OCI-M1 (cell line): ENCODE measurements at places on chromosomes 1 and 21.

DNA sequence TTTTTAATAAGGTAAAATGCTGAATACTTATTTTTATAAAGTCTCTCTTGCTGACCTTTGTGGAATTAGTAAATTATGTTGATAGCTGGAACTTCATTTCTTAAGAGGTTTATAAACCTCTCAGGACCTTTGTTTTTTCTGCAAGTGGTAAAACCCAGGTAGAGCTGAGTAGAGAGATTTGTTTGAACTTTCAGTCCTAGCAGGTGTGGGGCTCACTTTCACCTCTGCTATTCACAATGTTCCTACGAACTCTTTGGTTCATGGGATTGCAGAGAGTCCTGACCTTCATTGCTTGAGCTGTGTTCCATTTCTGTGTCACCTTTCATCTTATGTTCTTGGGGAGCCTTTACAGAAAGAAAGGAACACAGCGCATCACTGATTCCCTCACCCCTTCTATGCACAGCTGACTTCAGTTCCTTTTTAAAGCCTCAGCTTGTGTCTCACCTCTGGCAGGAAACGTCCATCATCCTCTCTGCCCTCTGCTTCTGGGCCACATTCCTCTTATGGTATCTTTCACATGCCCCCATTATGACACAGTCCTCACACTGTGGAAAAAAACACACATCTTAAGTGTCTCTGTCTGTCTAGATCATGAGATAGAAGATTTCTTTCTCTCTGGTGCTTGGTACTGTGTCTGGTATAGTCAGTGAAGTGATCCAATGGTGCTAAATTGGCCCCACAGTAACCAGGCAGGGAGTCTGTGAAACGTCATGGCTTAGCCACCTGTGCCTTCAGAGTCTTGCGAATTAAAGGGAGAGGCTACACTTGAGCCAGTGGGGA is 262.5 kb upstream of the B3GALT2 start:
- DNase-seq: no peak

- DNase-seq: no peak
Observed at GRCh38 chr1:25079048-25079447, 149.0 kb upstream of the RUNX3 start.

DNA sequence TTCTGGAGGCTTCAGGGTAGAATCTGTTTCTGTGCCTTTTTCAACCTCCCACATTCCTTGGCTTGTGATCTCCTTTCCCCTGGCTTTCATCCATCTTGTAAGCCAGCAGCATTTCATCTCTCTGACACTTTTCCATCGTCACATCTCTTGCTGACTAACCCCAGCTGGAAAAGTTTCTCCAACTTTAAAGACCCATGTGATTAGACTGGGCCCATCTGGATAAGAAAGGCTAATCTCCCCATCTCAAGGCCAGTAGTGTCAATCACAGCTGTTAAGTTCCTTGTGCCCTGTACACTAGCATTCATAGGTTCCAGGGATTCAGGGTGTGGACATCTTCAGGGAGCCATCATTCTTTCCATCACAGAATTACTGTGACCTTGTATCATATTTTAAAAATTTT is 452.1 kb downstream of the TTLL7 start:
- DNase-seq: no peak

DNA sequence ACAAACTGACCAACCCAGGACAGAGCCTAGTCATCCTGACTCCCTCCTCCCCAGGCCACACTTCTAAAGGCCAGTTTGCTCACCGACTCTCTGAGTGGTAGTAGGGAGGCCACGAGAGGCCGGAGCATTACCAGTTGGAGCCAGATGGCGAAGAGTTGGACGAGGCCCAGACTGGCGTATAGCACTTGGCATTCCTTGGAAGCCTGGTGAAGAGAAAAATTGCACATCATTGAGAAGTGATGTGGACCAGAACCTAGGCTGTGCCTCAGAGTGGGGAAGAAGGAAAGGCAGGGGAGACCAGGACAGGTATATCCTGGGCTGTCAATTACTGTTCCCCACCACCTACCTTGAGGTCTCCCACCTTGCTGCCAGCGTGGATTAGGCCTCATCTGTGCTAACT is 12.2 kb downstream of the PABPC4 start:
- DNase-seq: no peak

- no peak for DNase-seq
Observed at GRCh38 chr1:179083533-179083932, 1.7 kb downstream of the TOR3A start.

DNA sequence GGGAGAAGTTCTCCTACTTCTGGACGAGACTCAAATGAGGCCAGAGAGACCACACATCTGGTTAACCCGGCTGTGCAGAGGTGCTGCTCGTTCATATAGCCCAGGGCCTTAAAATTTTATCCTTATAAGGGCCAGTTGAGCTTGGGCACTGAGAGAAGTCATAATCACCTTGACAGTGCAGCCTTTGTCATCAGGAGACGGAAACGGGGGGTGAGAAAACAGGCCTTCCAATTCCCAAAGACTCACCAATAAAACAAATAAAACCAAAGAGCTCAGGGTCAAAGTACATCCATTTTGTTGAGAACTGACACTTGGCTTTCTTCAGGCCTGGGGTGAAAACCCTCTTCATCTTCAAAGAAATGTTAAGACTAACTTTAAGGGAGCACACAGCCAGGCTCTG is 167.1 kb downstream of the TGFBR3 start:
- DNase-seq: no peak

- no peak for DNase-seq
Observed at GRCh38 chr1:38667626-38668025, 191.9 kb downstream of the RRAGC start.

DNA sequence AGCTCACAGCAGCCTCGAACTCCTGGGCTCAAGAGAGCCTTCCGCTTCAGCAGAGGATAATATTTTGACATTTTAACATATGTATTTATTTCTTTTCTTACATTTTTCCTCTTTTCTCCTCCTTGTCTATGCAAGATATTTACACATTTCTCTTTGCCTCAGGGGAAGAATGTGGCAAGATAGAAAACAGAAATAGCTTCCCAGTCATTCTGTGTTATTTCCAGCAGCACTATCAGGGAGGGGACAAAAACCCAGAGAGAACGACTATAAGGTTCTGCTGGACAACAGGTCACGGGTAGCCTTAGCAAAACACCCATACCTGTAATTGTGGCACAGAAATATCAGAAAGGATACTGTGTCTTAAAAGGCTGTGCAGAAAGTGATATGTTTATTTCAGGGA is 7.9 kb downstream of the CD1D start:
- no peak for DNase-seq

DNA sequence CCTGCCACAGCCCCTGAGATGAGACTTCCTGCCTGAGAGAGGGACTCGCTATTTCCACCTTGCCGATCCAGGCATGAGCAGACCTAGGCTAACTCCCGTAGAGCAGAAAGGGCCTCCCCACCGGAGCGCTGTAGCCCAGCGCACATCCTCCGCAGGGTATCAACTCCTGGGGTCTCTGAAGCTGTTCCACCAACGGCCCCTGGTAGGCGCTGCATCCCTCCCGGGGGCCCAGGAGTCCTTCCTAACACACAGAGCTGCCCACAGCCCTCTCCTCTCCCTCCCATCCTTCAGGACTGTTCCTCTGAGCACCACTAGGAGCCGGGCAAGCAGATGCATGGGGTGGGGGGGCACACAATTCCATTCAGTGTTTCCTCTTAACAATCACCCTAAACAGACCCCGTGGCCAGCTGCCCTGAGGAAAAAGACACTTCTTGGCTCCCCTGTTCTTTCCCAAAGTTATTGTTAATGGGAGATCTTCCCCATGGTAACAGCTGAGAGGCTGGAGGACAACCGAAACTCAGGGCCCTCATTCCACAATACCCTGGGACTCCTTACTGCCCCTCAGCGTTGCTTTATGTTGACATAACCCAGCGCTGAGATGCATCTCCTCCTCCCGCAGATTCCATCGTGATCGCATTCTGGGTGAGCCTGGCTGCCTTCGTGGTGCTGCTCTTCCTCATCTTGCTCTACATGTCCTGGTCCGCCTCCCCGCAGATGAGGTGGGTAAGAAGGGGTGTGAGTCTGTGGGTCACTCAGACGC is 7.5 kb downstream of the MRAP start:
- no peak for DNase-seq

- peak; percentile 37 for DNase-seq
Observed at GRCh38 chr1:176954242-176954641, 210.3 kb downstream of the ASTN1 start.

GRCh38 chr1:194698908-194699318 is 1512.5 kb upstream of the B3GALT2 start:
- peak; percentile 91 for DNase-seq

DNA sequence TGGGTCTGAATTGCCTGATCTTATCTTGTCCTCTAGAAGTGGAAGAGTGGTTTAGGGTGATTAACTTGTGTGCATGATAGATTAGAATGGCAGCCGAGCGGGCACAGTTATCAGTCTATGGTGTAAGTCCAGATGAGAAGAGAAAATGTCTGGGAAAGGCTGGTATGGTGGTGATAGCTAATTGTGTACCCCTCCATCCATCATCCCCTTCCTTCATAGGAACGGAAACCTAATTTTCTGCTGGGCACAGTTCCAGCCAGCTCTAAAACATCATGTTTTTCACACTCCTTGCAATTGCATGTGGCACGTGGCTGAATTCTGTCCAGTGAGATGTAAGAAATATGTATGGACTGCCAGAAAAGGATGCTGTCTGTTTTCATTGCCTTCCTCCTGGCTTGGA is 40.9 kb upstream of the ZP4 start:
- peak; percentile 85 for DNase-seq

DNA sequence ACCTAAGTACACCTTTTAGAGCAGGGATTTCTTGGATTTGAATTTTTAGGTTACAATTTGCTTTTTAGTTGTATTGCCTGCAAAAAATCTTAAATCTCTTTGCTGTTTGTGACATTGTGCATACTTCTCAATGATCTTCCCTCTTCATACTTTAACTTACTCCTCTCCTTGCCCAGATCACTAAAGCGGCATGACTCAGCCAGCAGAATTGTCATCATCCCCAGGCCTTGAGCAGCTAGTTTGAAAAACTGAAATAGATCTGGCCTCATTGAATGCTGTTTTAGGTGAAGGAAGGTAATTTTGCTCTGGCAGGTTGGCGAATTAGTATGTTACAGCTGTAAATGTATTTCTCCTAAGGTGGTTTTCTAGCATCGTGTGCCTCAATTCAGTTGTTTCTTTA is 145.9 kb downstream of the RYR2 start:
- no peak for DNase-seq

DNA sequence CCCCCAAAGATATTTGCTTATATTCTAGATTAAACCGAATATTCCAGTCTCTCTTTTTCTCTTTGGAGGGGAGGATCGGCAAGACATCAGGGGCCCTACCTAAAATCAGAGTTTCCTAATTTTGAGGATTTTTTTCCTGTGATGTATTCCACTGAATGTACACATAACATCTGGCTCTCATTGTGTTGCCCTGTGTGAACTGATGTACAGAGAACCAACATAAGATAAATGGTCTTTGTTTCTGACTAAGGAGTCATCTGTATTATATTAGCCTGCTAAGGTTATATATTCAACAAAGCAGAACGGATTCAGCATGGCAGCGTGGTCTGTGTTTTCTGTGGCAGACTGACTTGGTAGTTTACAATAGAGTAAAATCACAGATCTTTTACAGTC is 114.8 kb upstream of the NCAM2 start:
- DNase-seq: no peak

DNA sequence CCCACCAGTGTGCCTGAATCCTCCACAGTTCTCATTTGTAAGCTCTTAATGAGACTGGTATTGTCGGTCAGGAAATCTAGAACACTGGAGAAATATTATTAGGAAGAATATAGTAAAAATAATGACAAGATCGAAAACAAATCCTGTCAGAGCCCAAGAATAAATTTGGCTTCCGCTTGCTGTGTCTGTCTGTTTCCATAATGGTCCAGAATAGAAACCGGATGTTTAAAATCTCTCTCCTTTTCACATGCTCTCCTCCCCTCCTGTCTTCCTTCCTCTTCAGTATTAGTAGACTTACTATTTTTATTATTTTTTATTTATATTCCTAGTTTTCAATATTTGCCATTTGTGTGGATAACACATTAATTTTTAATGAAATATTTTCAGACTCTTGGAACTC is 187.7 kb downstream of the SDCCAG8 start:
- no peak for DNase-seq

GRCh38 chr21:32666258-32666657 is 54.1 kb upstream of the CFAP298 start:
- no peak for DNase-seq

DNA sequence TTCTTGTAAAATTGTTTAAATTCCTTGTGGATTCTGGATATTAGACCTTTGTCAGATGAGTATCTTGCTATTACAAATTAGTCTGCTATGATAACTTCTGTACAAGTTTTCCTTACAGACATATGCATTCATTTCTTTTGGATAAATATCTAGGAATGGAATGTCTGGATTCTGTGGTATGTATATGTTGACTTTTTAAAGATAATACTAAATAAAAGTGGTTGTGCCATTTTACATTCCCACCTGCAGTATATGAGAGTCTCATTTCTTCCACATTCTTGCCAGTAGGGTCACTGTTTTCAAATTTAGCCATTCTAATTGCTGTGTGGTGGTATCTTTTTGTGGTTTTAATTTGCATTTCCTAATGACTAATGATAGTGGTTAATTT is 53.9 kb downstream of the SYDE2 start:
- no peak for DNase-seq
